Activated naive CD4-positive, alpha-beta T cell (primary cell): ENCODE measurements at places on chromosomes 5 and 9.

GRCh38 chr9:21266733-21267484, 27.1 kb upstream of the IFNA14 start:
- DNase-seq, result no peak

- no peak for DNase-seq
Observed at GRCh38 chr9:95551406-95551805, 34.6 kb upstream of the PTCH1 start.

- no peak for DNase-seq
Observed at GRCh38 chr9:22204240-22204639, 195.1 kb upstream of the CDKN2B start.

DNA sequence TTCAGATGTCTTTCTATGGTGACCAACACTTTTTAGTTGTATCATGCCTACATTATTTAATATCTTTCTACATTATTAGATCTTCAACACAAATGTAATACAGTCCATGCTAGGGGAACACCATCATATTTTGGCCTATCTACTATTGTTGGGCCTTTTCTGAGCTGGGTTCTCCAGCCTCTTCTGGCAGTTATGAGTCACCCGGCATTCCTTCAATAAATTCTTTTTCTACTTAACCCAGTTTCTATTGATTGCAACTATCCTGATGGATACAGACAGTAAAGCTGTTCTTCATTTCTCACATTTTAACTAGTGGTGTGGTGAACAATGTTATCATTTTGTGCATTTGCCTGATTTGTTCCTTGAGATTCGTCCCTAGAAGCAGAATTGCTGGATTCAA, 529.3 kb downstream of the BNC2 start:
- no peak for DNase-seq

- DNase-seq, result no peak
Observed at GRCh38 chr9:127626752-127627493, 14.8 kb downstream of the STXBP1 start.
